Activated CD4-positive, alpha-beta memory T cell treated with anti-CD3 and anti-CD28 coated beads, Interleukin-2, amount 10 ng/mL, durations not matched to agents 7 days and 5 days (primary cell): ENCODE measurements at places on chromosomes 3 and 15. TPM values are rescaled to one million over a fixed set of nuclear protein-coding genes. Genes with fewer than 3 reads are reported as not detected.

The ESYT3 gene
- 0.50 TPM for total RNA-seq

The GPR149 gene
- not detected for total RNA-seq

The COLQ gene
- total RNA-seq = 3.6 TPM

The CCDC13 gene
- total RNA-seq = 0.83 TPM

The SLC12A1 gene
- not detected for total RNA-seq

The TP53BP1 gene
- 28.1 TPM for total RNA-seq

The FBXO45 gene
- 19.7 TPM for total RNA-seq

The ZNF662 gene
- 0.10 TPM for total RNA-seq

The SCN5A gene
- total RNA-seq = 0.10 TPM

- H3K27ac ChIP-seq = no peak overlapping the region
- peaks cover 20% of the 10 kb centered on the region for H3K36me3 ChIP-seq
- no peaks in the 10 kb centered on the region for H3K27me3 ChIP-seq
- H3K4me1 ChIP-seq = peaks cover 7% of the 10 kb centered on the region
- DNase-seq = no peak
- H3K4me3 ChIP-seq = no peak overlapping the region
Observed at GRCh38 chr3:179026636-179027035, 45.0 kb downstream of the ZMAT3 start.

DNA sequence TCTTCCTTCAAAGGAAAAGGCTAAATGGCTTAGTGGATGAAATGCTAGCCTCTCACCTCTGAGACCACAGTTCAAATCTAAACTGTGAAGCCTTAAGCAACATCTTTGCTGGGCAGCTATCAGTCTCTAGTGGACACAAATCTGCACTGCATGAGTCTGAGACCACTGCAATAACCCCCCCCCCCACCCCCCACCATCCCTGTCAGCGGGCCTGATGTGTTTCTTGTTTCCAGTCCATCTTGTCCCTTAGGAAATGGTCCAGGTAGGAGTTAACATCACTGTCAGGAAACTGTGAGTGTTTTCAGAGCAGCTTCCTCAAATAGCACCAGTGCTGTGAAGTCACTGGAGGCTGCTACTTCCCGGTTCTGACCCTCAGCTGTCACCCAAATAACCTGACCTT, 140.6 kb upstream of the TMCO5A start:
- H3K4me3 ChIP-seq = no peak overlapping the region
- no peaks in the 10 kb centered on the region for H3K36me3 ChIP-seq

- no peaks in the 10 kb centered on the region for H3K4me1 ChIP-seq
- H3K36me3 ChIP-seq = no peaks in the 10 kb centered on the region
- H3K27me3 ChIP-seq = peaks cover 2% of the 10 kb centered on the region
Observed at GRCh38 chr3:33900440-33900808, 102.0 kb downstream of the PDCD6IP start.

DNA sequence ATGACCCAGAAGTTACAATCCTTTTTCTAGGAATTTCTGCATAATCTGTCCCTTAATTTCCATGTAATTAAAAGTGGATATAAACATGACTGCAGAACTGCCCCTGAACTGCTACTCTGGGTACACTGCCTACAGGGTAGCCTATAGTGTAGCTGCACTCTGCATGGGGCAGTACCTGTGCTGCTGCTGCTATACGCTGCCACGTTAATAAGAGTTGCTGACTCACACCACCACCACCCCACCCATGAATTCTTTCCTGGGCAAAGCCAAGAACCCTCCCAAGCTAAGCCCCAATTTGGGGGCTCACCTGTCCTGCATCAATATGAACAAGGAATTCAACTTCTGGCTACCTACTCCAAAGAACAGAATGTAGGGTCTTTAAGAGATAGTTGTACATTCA, 13.9 kb downstream of the HDGFL3 start:
- no peak overlapping the region for H3K27ac ChIP-seq
- H3K27me3 ChIP-seq = peaks cover 39% of the 10 kb centered on the region
- peaks cover 9% of the 10 kb centered on the region for H3K4me1 ChIP-seq
- no peak for DNase-seq
- H3K36me3 ChIP-seq = peaks cover 9% of the 10 kb centered on the region

GRCh38 chr15:76299786-76300185, 11.5 kb downstream of the ETFA start:
- peaks cover 3% of the 10 kb centered on the region for H3K4me1 ChIP-seq
- H3K27ac ChIP-seq = no peak overlapping the region
- H3K27me3 ChIP-seq = no peaks in the 10 kb centered on the region
- H3K36me3 ChIP-seq = peaks cover 9% of the 10 kb centered on the region
- no peak for DNase-seq
- no peak overlapping the region for H3K4me3 ChIP-seq

DNA sequence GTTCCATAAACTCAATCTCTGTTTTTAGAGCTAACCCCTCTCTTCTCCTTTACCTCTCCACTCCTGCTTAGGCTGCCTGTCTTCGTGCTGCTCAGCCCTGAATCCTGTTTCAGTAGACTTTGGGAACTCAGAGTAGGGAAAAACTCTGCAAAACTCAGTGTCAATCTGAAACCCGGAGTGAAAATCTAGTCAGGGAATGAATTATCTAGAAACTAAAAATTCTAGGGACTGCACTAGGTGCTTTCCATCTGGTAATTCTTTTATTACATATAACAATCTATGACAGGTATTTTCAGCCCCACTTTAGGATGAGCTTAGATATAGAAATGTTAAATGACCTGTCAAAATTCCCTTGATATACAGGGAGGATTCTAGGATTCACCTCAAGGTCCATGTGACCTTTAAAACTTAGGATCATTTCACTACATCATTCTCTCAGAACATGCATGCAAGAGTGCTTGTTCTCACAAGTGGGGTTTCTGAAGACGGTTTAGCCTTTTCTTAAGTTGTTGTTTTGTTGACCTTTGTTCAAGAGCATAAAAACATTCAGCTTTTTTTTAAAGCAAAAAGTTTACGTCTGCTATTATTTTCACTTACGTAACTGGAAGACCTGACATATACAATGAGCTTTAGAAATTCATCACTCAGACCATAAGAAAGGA, 108.2 kb upstream of the MBNL1 start:
- no peak for DNase-seq
- H3K4me3 ChIP-seq = no peak overlapping the region

DNA sequence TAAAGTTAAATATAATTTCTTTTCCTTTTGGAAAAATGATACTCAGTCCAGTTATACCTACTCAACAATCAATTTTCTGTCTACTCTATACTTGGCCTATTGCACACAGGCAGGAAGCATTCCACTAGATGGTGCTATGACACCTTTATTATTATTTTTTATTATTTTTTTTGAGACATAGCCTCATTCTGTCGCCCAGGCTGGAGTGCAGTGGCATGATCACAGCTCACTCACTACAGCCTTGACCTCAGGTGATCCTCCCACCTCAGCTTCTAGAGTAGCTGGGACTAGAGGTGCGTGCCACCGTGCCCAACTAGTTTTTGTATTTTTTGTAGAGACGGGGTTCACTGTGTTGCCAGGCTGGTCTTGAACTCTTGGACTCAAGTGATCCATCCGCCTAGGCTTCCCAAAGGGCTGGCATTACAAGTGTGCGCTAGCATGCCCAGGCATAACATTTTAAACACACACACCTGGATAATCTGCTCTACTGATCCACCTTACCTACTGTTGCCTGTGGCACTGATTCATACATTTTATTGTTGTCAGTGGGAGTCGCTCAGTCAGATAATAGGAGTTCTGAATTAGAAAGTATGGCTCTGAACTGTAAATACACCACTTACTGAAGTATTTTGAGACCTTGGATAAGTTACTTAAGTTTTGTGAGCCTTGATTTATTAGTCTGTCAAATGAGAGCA, 56.2 kb downstream of the EIF3J start:
- H3K36me3 ChIP-seq = peaks cover 56% of the 10 kb centered on the region
- no peak overlapping the region for H3K4me3 ChIP-seq
- peaks cover 34% of the 10 kb centered on the region for H3K4me1 ChIP-seq

DNA sequence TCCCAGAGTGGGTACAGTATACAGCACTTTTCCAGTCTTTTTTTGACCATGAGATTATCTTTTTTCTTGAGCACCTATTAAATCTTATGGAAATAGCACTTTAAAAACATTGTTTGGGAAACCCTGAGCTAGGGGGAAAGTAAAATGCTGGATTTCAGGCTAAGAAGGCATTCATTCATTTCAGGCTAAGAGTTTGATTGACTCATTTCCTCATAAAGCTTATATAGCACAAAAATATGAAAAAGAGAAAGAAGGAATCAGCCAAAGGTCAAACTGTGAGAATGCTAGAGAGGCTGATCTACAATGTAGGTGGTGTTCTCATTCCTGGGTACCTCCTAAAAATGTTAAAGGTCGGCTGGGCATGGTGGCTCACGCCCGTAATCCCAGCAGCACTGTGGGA, 10.5 kb downstream of the TTC23 start:
- H3K4me3 ChIP-seq = no peak overlapping the region
- H3K27me3 ChIP-seq = peaks cover 3% of the 10 kb centered on the region
- H3K36me3 ChIP-seq = no peaks in the 10 kb centered on the region

- no peaks in the 10 kb centered on the region for H3K36me3 ChIP-seq
- H3K4me1 ChIP-seq = no peaks in the 10 kb centered on the region
- no peaks in the 10 kb centered on the region for H3K27me3 ChIP-seq
- no peak overlapping the region for H3K27ac ChIP-seq
- DNase-seq = no peak
- H3K4me3 ChIP-seq = no peak overlapping the region
Observed at GRCh38 chr3:99532246-99532645, 106.1 kb upstream of the COL8A1 start.

- no peak for DNase-seq
- H3K4me3 ChIP-seq = no peak overlapping the region
- no peaks in the 10 kb centered on the region for H3K36me3 ChIP-seq
- H3K4me1 ChIP-seq = no peaks in the 10 kb centered on the region
- no peaks in the 10 kb centered on the region for H3K27me3 ChIP-seq
Observed at GRCh38 chr3:68378631-68379030, 553.7 kb downstream of the TAFA4 start.

GRCh38 chr3:117820658-117821299, 1111.2 kb downstream of the TUSC7 start:
- no peak overlapping the region for H3K4me3 ChIP-seq
- no peaks in the 10 kb centered on the region for H3K27me3 ChIP-seq
- no peaks in the 10 kb centered on the region for H3K4me1 ChIP-seq
- DNase-seq = no peak
- no peak overlapping the region for H3K27ac ChIP-seq

DNA sequence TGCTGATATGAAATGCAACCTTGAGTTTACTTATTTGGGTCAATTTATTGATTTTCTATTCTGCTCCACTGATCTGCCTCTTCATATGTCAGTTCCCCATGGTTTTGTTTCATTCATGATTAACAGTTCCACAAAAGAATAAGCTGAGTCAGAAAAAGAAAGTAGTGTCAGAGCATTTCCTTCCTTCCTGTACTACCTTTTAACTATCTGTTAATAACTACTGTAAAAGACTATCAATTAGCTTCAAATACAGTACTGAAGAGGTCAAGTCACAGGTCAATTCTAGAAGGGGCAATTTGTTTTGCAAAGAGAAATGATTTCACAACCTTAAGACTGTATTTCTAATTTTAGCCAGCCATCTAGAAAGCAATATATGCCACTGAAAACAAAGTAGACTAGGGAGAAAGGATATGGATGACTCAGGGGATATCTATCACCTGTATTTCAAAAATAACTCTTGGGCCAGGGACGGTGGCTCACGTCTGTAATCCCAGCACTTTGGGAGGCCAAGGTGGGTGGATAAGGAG, 129.5 kb downstream of the TFDP2 start:
- no peak for DNase-seq
- no peaks in the 10 kb centered on the region for H3K27me3 ChIP-seq
- H3K4me1 ChIP-seq = peaks cover 29% of the 10 kb centered on the region

DNA sequence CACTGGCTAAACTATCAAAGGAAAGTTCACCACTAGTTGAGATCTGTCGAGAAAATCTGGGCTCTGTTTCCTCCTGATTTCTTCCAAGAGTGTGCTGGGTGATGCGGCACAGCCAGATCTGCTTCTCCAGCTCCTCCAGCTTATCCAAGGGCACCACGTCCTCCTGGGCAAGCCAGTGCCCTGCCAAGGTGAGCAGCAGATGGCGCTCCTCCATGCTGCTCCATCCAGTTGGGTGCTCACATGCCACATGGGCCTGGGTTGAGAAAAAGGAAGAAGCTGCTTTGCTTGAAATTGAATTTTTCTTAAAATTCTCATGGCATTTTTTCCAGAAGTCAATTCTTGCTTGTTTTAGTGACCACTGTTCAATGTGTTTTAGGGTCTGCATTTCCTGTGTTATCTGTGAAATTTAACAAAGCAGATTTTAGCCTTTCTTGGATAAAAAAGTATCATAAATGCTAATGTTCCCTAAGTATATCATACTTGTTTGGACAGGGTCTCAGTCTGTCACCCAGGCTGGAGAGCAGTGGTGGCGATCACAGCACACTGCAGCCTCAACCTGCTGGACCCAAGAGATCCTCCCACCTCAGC, 47.3 kb downstream of the EIF3J start:
- no peaks in the 10 kb centered on the region for H3K27me3 ChIP-seq
- H3K36me3 ChIP-seq = peaks cover 58% of the 10 kb centered on the region
- no peak overlapping the region for H3K4me3 ChIP-seq
- peak; percentile 70 for DNase-seq
- peaks cover 14% of the 10 kb centered on the region for H3K4me1 ChIP-seq

GRCh38 chr3:80408030-80408721, 640.4 kb upstream of the ROBO1 start:
- H3K36me3 ChIP-seq = no peaks in the 10 kb centered on the region
- no peak overlapping the region for H3K4me3 ChIP-seq
- DNase-seq = no peak
- H3K4me1 ChIP-seq = no peaks in the 10 kb centered on the region

DNA sequence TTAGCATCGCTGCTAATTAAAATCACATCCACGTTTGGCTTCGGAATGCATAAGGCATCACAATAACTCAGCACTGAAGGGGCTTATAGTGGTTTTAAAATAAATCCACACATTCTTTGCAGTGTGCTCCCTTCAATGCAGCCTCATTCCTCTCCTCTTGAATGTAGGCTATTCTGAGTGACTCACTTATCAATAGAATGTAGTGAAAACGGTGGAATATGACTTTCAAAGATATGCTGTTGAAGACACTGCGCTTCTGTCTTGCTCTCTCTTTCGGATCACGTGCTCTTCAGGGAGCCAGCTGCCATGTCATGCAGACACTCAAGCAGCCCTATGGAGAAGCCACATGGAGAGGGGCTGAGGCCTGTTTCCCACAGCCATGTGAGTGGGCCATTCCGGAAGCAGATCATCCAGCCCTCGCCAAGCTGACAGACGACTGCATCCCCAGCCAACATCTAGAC, 87.4 kb downstream of the CRYGS start:
- no peak overlapping the region for H3K27ac ChIP-seq
- no peak for DNase-seq
- H3K36me3 ChIP-seq = no peaks in the 10 kb centered on the region
- H3K4me1 ChIP-seq = no peaks in the 10 kb centered on the region

DNA sequence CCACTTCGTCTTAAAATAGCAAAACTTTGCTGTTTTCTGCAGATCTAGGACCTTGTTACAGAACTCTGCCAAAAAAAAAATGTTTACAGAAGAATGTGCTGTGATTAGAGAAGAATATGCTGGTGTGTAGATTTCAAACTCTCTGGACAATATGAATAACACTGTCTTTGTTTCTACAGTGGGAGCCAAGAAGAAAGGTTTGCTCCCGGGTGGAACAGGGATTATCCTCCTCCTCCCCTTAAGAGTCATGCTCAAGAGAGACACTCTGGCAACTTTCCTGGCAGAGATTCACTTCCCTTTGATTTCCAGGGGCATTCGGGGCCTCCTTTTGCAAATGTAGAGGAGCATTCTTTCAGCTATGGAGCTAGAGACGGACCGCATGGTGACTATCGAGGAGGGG, 27.3 kb downstream of the RBM6 start:
- H3K27me3 ChIP-seq = no peaks in the 10 kb centered on the region
- H3K4me1 ChIP-seq = peaks cover 2% of the 10 kb centered on the region
- H3K4me3 ChIP-seq = no peak overlapping the region
- no peak overlapping the region for H3K27ac ChIP-seq
